NCI-H2227 treated with DMSO at 0.1 percent for 48 hours (cell line): ENCODE measurements at places on chromosomes 1 and 21.

DNA sequence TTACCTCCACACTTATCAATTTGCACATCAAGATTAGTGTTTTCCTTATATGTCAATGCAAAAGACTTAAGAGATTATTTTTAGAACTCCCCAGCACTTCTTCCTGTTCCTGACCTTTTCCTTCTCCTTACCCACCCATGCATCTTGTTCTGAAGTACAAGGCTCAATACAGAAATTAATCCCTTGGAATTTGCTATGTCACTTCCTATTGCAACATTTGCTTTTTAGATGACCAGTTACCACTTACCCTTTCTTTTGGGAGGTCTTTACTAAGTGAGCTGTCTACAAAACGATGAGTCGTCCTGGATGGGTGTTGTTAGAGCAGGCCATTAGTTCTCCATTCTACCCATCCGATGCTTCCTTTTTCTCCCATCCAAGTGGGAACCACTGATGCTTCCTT lies 221.2 kb downstream of the FMN2 start:
- no peak for DNase-seq

- no peak for DNase-seq
These were observed 98.5 kb upstream of the POGK start for GRCh38 chr1:166740668-166741276.

- no peak for DNase-seq
These were observed 2.2 kb downstream of the RGS2 start for GRCh38 chr1:192811006-192811405.

- DNase-seq, result no peak
These were observed 18.0 kb upstream of the ACTRT2 start for GRCh38 chr1:3003039-3003940.
